ENCODE measurements at places on chromosomes 16 and 17.

- DNase-seq: no peak
Measured at GRCh38 chr16:84795329-84796053, 24.3 kb upstream of the CRISPLD2 start.

GRCh38 chr17:82806645-82807044, 33.2 kb downstream of the ZNF750 start:
- no peak for DNase-seq

DNA sequence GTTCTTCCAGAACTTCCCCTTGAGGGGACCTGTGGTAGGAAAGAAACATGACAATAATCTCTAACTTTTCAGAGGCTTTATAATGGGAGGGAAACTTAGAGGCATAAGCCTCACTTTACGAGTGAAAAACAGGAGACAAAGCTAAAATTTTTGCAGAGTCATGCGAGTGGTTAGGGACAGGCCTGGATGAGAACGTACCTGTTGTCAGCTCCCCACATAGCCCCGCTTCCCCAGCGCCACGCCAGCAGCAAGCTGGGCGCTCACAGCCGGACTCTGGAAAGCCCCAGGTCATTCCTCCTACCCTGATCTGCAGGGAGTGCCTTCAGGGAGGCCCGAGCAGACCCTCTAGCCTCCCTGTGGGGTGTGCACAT, 53.6 kb downstream of the LDHD start:
- DNase-seq: no peak

GRCh38 chr16:55821210-55821609, 11.7 kb downstream of the CES1 start:
- DNase-seq: no peak

DNA sequence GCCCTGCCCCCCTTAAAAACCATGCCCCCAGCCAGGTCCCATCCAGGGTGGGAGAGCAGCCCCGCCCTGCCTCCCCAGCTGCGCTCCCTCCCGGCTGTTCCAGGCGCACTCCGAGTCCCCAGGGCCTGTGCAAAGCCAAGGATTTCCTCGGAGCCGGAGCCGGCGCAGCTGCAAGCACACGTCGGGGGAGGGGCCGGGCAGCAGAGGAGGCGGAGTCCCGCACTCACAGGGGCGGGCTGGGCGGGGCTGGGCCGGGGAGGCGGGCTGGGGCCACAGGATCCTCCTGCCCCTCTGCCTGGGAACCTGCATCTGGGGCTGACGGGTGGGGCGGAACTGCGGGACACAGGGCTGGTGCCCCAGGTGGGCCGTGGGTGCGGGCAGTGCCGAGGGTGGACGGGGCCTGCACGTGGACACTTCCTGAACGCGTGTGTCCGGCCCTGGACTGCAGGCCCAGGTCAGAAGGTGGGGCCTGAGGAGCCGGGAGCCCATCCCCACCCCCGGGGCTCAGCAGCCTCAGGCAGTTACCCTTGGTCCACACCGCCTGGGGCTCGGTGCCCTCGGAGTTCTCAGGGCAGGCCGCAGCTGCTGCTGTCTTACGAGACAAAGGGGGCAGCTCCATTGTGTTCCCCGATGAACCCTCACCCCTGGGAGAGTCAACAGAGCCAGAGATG, 24.0 kb upstream of the SSTR5 start:
- DNase-seq: no peak
